T-helper 2 cell treated with Interferon-gamma antibody and Interleukin-4, amounts not matched to agents 100 ng/mL and 5 ng/mL, for 36 hours (primary cell): ENCODE measurements at places on chromosomes 12 and 14. TPM values are rescaled to one million over a fixed set of nuclear protein-coding genes. Genes with fewer than 3 reads are reported as not detected.

PTPRR gene
- not detected in 2 replicates for total RNA-seq

P3H3 gene
- 0.73 and 1.3 TPM in 2 replicates for total RNA-seq

NPFF gene
- not detected in 2 replicates for total RNA-seq

ESPL1 gene
- 75.1 and 79.7 TPM in 2 replicates for total RNA-seq

ASCL1 gene
- not detected in 2 replicates for total RNA-seq

TMEM117 gene
- total RNA-seq, result 0.52 and 0.75 TPM in 2 replicates

PRKD1 gene
- not detected in 2 replicates for total RNA-seq

FAM181A gene
- not detected in 2 replicates for total RNA-seq

NEDD8 gene
- 191 and 199 TPM in 2 replicates for total RNA-seq

KLRD1 gene
- total RNA-seq, result 0.50 and 0.70 TPM in 2 replicates

TEX22 gene
- total RNA-seq, result 3.8 and 5.7 TPM in 2 replicates

ATF1 gene
- 50.3 and 54.5 TPM in 2 replicates for total RNA-seq

ERP27 gene
- total RNA-seq, result 12.2 and 13.3 TPM in 2 replicates

SERPINA5 gene
- not detected in 2 replicates for total RNA-seq

NTF3 gene
- total RNA-seq, result not detected in 2 replicates

STYK1 gene
- 0.32 and 1.7 TPM in 2 replicates for total RNA-seq

DCN gene
- total RNA-seq, result not detected in 2 replicates

TTC5 gene
- total RNA-seq, result 24.5 and 24.6 TPM in 2 replicates

RND1 gene
- total RNA-seq, result 1.6 and 1.7 TPM in 2 replicates

TESPA1 gene
- total RNA-seq, result 221 and 225 TPM in 2 replicates

LMBR1L gene
- total RNA-seq, result 45.4 and 47.4 TPM in 2 replicates

OTUB2 gene
- 3.0 and 3.2 TPM in 2 replicates for total RNA-seq

TUNAR gene
- total RNA-seq, result not detected in 2 replicates

SSPN gene
- not detected in 2 replicates for total RNA-seq

HSPB8 gene
- not detected in 2 replicates for total RNA-seq
